Activated B cell treated with CpG ODN at 0.5 μM for 24 hours (primary cell): ENCODE measurements at places on chromosomes 3 and 15.
A peak's percentile ranks its signal among the peaks of the same experiment; 100 is the strongest.

DNA sequence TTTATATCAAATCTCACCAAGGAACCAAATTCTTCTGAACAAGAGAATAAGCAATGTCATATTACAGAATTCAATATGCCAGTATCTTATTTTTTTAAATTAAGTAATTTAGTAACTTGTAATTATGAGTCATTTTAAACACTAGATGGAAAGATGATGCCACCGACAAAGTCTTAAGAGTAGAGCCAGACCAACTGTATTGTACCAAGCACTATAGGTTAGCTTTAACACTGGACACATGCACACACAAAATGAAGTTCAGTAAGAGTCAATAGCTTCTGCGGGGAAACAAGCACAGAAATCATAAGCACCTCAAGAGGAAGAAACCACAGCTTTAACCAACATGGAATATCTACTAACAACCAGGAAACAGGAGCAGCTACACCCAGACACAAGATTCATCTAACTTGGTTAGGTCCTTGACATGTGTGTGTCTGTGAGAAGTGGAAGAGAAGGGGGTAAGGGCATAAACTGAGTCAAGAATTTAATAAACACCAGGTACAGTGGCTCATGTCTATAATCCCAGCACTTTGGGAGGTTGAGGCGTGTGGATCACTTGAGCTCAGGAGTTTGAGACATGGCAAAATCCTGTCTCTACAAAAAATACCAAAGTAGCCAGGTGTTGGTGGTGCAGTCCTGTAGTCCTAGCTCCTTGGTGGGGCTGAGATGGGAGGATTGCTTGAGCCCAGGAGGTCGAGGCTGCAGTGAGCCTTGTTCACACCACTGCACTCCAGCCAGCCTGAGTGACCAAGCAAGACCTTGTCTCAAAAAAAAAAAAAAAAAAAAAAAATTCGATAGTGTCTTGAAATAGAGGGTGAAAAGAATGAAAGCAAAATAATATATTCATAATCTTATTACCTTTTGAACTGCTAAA is 28.9 kb downstream of the DENND4A start:
- peak overlapping the region; percentile 1 for H3K4me3 ChIP-seq
- peak overlapping the region; percentile 13 for H3K27ac ChIP-seq
- H3K36me3 ChIP-seq: peaks cover 51% of the 10 kb centered on the region
- DNase-seq: no peak
- peaks cover 68% of the 10 kb centered on the region for H3K4me1 ChIP-seq

- peak overlapping the region; percentile 89 for H3K27ac ChIP-seq
- H3K36me3 ChIP-seq: peaks cover 6% of the 10 kb centered on the region
- no peak for DNase-seq
These were observed 11.2 kb downstream of the MYD88 start for GRCh38 chr3:38149708-38150107.

DNA sequence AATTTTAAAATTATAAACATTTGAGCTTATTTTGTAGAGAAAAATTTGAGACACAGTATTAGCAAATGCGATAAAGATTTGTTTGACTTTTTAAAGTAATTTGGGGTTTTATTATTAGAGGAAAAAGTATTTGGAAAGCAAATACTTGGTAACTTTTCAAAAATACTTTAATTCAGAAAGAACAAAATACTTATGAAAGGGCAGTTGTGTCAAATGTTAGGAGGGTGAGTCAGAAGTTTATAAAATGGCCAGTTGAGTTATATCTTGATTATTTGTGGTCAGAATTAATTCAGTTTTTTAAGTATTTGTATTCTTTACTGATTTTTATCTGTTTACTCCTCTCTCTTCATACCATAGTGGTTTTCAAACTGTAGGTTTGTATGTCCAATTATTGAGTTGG is 12.1 kb downstream of the LACTB start:
- H3K36me3 ChIP-seq: peaks cover 48% of the 10 kb centered on the region
- no peak for DNase-seq
- no peak overlapping the region for H3K4me3 ChIP-seq
- no peaks in the 10 kb centered on the region for H3K27me3 ChIP-seq

GRCh38 chr3:122843604-122844003 is 48.7 kb downstream of the SLC49A4 start:
- H3K4me1 ChIP-seq: peaks cover 2% of the 10 kb centered on the region
- no peaks in the 10 kb centered on the region for H3K27me3 ChIP-seq
- no peak overlapping the region for H3K27ac ChIP-seq
- no peak overlapping the region for H3K4me3 ChIP-seq
- peaks cover 22% of the 10 kb centered on the region for H3K36me3 ChIP-seq
- no peak for DNase-seq

GRCh38 chr3:192079098-192079497 is 618.1 kb downstream of the PYDC2 start:
- H3K36me3 ChIP-seq: no peaks in the 10 kb centered on the region
- no peak overlapping the region for H3K27ac ChIP-seq
- DNase-seq: no peak
- H3K4me3 ChIP-seq: no peak overlapping the region
- H3K4me1 ChIP-seq: peaks cover 2% of the 10 kb centered on the region

- peaks cover 8% of the 10 kb centered on the region for H3K27me3 ChIP-seq
- no peak for DNase-seq
- no peak overlapping the region for H3K27ac ChIP-seq
- no peaks in the 10 kb centered on the region for H3K36me3 ChIP-seq
- H3K4me1 ChIP-seq: no peaks in the 10 kb centered on the region
These were observed 95.7 kb upstream of the ALDH1A3 start for GRCh38 chr15:100783760-100784492.

DNA sequence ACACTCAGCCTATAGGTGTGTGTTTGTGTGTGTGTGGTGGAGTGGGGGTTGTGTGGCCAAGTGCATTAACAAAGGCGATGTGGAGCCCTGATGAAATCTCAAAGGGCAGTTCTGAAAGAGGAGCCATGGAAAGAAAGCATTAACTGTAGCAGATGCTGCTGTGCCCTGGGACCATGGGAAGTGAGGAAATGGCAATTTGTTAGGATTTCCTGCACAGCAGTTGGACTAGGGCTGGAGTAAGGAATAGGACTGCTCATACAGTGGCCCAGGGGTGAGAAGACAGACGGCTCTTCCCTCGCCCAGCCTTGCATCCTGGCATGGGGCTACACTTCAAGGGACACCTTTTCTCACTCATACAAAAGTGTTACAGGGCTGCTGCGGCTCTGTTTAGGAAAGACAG is 12.3 kb upstream of the ZBTB38 start:
- no peak for DNase-seq
- no peak overlapping the region for H3K27ac ChIP-seq
- no peak overlapping the region for H3K4me3 ChIP-seq
- peaks cover 4% of the 10 kb centered on the region for H3K4me1 ChIP-seq
- H3K27me3 ChIP-seq: no peaks in the 10 kb centered on the region

DNA sequence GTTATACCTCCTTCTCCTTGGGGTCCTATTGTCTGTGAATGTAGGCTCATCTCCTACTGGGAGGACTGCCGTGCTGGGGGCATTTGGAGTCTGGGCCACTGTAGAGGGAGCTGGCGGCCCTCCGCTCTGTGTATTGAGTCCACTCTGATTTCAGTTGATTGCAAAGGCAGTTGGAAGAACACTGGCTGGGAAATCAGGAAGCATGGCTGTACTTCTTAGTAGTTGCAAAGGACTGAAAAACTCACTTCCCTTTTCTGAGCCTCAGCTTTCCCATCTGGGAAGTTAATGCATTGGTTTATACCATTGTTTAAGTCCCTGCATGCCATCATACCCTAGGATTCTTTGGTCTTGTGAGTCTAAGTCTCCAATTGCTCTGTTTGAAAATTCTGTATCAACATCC is 46.7 kb downstream of the TMED3 start:
- no peak overlapping the region for H3K27ac ChIP-seq
- H3K27me3 ChIP-seq: no peaks in the 10 kb centered on the region
- DNase-seq: no peak
- H3K36me3 ChIP-seq: peaks cover 2% of the 10 kb centered on the region
- no peak overlapping the region for H3K4me3 ChIP-seq
- H3K4me1 ChIP-seq: peaks cover 3% of the 10 kb centered on the region

DNA sequence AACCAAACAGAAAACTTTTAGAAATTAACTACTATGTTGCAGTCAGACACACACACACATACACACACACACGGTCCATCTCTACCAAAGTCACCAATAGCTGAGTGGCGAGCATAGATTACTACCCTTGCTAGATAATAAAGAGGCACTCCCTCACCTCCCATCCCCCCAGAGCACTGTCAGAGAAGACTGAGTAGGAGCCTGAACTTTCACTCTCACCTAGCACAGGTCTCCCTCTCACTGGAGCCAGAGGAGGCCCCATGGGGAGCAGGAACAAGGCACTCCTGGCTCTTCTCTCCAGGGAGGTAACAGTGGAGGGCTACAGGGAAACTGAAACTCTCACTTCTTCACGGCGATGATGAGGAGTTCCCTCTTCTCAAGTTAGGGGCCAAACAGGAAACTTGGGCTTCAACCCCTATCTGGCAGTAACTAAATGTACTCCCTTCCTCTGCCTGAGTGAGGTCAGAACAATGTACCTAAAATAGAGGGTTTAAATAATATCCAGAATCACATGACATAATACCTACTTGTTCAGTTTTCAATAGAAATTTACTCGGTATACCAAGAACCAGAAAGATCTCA is 975.3 kb upstream of the GBE1 start:
- H3K27me3 ChIP-seq: no peaks in the 10 kb centered on the region
- H3K4me3 ChIP-seq: no peak overlapping the region
- no peak overlapping the region for H3K27ac ChIP-seq
- no peak for DNase-seq
- no peaks in the 10 kb centered on the region for H3K4me1 ChIP-seq

DNA sequence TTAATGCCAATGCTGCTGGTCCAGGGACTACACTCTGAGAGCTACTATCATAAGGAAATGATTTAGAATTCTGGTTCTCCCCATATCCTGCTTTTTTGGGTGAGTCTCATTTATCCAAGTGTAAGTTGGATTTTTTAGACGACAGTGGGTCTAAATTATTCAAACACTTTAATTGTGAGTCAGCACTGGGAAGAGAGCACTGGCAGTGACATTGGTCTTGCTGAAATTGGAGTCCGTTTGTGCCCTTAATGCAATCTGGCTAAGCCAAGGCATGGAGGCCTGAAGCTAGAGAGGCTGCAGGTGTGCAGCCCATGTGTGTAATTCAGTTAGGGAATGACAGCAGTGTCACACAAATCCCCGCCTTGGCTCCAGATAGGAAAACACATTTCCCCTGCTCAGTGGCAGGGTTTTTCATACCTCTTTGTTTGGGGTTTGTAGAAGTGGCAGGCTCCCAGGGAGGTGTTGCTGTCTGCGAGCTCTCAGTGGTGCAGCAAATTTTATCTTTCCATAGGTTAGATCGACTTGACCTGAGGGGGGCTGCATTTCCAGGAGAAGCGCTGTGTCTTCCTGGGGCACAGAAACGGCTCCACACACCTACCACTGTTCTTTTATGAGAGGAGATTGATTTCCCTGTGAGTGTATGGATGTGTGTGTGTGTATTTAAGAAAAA is 197.7 kb downstream of the CD47 start:
- H3K27ac ChIP-seq: no peak overlapping the region
- H3K36me3 ChIP-seq: no peaks in the 10 kb centered on the region
- H3K4me3 ChIP-seq: no peak overlapping the region
- peaks cover 36% of the 10 kb centered on the region for H3K27me3 ChIP-seq
- H3K4me1 ChIP-seq: no peaks in the 10 kb centered on the region

DNA sequence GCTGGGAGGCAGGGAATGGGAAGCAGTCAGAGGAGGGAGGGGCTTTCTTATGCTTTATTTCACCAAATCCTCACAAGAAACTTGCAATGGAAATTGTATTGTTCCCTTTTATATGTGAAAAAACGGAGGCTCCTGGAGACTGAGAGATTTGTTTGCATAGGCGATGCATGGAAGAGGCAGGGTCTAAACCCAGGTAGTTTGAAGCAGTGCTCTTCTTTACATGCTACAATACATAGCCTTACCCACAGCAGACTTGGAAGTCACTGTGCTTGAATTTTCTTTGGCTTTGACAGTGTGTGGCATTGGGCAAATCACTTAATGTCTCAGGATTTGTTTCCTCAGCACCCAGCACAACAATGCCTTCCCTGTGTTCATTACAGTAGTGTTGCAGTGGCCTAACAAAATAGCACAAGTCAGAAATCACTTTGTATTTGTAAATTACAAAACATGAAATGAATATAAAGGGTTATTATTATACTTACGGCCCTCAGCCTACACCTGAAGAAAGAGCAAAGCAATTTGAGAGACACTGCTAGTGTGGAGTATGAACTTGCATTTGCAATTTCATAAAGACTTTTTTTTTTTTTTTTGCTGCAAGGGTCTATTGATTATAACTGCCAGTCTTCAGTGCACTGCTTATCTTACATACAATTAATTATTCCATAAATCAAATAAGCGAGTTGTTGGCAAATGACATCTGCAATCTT is 646.4 kb upstream of the KCNMB2 start:
- no peaks in the 10 kb centered on the region for H3K36me3 ChIP-seq
- H3K27me3 ChIP-seq: no peaks in the 10 kb centered on the region
- DNase-seq: no peak
- H3K4me3 ChIP-seq: no peak overlapping the region
- H3K4me1 ChIP-seq: peaks cover 3% of the 10 kb centered on the region

DNA sequence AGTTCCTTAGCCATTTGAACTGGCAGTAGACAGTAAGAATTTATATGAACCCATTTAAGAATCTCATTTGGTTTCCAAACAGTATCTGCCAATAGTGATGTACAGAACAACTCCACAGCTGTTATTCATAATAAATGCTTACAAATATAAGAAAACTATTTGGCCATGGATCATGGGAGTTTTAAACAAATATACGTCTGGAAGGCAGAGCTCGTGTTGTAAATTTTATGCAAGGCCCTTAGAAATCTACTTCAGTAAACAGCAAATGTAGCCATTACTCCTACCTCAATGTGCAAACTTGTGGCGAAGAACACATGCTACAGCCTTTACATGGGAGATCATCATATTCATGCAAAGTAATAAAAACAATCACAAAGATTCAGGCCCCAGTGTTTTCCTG is 65.3 kb upstream of the NANOGP8 start:
- DNase-seq: no peak
- H3K27me3 ChIP-seq: peaks cover 4% of the 10 kb centered on the region
- no peaks in the 10 kb centered on the region for H3K4me1 ChIP-seq
- no peaks in the 10 kb centered on the region for H3K36me3 ChIP-seq
- H3K27ac ChIP-seq: no peak overlapping the region

DNA sequence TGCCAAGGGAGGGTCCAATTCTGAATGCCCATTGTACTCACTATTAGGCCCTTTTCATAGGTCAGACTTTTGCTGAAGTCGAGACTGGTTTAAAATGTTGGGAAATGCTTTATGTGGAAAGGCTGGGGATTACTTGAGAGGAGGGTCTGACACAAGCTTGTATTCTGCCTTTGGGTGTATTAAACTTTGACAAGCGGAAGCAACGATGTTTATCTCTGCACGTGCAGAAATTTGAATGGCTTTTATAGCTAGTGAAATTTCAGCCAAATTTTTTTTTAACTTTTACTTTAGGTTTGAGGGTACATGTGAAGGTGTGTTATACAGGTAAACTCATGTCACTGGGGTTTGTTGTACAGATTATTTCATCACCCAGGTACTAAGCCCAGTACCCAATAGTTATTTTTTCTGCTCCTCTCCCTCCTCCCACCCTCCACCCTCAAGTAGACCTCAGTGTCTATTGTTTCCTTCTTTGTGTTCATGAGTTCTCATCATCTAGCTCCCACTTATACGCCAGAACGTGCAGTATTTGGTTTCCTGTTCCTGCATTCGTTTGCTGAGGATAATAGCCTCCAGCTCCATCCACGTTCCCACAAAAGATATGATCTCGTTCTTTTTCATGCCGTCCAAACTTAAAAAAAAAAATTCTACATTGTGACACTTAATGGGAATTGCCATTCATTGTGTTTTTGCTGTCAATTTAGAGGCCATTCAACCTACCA is 223.0 kb upstream of the BHLHE40 start:
- H3K4me1 ChIP-seq: peaks cover 21% of the 10 kb centered on the region
- H3K27me3 ChIP-seq: no peaks in the 10 kb centered on the region
- no peak for DNase-seq
- H3K4me3 ChIP-seq: no peak overlapping the region
- H3K27ac ChIP-seq: no peak overlapping the region
